ENCODE measurements at places on chromosomes 3 and 15.
A peak's percentile ranks its signal among the peaks of the same experiment; 100 is the strongest.

GRCh38 chr15:28878209-28878608 lies 7.6 kb upstream of the APBA2 start:
- no peak overlapping the region for H3K4me3 ChIP-seq
- no peaks in the 10 kb centered on the region for H3K27me3 ChIP-seq
- DNase-seq, result no peak
- H3K36me3 ChIP-seq, result no peaks in the 10 kb centered on the region
- H3K4me1 ChIP-seq, result no peaks in the 10 kb centered on the region

- no peaks in the 10 kb centered on the region for H3K4me1 ChIP-seq
- no peak for DNase-seq
- no peaks in the 10 kb centered on the region for H3K27me3 ChIP-seq
- H3K27ac ChIP-seq, result no peak overlapping the region
Measured at GRCh38 chr3:141129049-141129448, 77.9 kb downstream of the SPSB4 start.

- no peak for DNase-seq
- H3K4me1 ChIP-seq, result peaks cover 10% of the 10 kb centered on the region
- no peaks in the 10 kb centered on the region for H3K36me3 ChIP-seq
Measured at GRCh38 chr3:150744041-150744918, 18.7 kb downstream of the SIAH2 start.

DNA sequence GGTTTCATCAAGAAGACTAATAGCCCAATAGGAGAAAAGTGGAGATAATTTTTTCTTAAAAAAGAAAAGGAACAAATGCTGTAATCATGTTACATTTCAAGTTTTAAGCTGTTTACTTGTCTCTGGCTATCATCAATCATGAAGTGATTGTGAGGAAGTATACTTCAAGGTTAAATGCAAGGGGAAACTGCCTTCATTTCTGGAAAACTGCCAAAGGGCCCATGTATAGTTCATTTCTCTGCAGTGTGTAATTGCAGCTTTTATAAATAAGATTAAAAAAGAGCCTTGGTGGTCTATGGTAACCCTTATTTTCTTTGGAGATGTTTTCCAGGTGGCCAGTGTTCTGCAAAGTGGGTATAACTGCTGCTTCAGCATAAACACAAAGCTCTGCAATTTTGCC lies 101.9 kb downstream of the GRM7 start:
- no peaks in the 10 kb centered on the region for H3K4me1 ChIP-seq
- no peak overlapping the region for H3K4me3 ChIP-seq
- H3K36me3 ChIP-seq, result no peaks in the 10 kb centered on the region
- DNase-seq, result no peak
- H3K27ac ChIP-seq, result no peak overlapping the region

- H3K27ac ChIP-seq, result no peak overlapping the region
- no peaks in the 10 kb centered on the region for H3K4me1 ChIP-seq
- H3K27me3 ChIP-seq, result no peaks in the 10 kb centered on the region
- no peak overlapping the region for H3K4me3 ChIP-seq
Measured at GRCh38 chr3:5497497-5497896, 310.0 kb downstream of the EDEM1 start.

GRCh38 chr15:81888748-81889484 lies 156.9 kb downstream of the MEX3B start:
- no peaks in the 10 kb centered on the region for H3K27me3 ChIP-seq
- no peak overlapping the region for H3K27ac ChIP-seq
- no peaks in the 10 kb centered on the region for H3K4me1 ChIP-seq
- H3K36me3 ChIP-seq, result no peaks in the 10 kb centered on the region
- no peak for DNase-seq
- no peak overlapping the region for H3K4me3 ChIP-seq

- DNase-seq, result peak; percentile 96
- no peaks in the 10 kb centered on the region for H3K4me1 ChIP-seq
- H3K36me3 ChIP-seq, result no peaks in the 10 kb centered on the region
- H3K27me3 ChIP-seq, result no peaks in the 10 kb centered on the region
Measured at GRCh38 chr3:125519678-125520562, at the start of gene SNX4. TSS of gene SNX4 (minus strand) at chr3:125520202. CDS start at chr3:125520172, 30 bp downstream.

DNA sequence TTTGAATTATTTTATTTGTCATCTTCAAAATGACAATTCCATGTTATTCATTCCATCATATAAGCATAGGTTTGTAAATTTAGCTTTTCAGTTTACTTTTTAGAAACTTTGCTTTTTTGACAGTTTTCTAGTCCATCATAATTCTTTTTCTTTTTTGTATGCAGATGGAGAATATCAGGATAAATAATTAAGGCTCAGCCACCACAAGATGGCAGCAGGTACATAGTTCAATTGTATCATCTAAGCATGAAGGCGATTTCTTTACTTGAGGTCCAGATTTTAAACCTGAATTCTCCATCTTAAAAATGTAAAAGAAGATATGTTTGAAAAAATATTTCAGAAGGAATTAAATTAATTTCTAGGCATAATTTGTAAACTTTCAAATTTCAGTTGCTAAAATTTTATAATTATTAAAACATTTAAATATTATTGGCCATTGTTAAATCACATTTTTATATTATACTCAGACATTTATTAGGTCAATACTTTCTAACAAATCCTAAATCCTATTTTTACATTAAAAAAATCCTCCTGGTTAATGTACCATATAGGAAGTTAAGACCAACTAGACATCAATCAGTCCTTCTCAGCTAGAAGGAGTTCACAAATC lies 15.1 kb downstream of the PLSCR5 start:
- H3K4me1 ChIP-seq, result 0 out of 2 replicates have a peak, but pooled peaks cover 2% of the 10 kb centered on the region
- H3K4me3 ChIP-seq, result no peak overlapping the region
- no peaks in the 10 kb centered on the region for H3K27me3 ChIP-seq
- no peaks in the 10 kb centered on the region for H3K36me3 ChIP-seq

GRCh38 chr3:125511420-125512118 lies 8.4 kb downstream of the SNX4 start:
- H3K4me1 ChIP-seq, result no peaks in the 10 kb centered on the region
- H3K27me3 ChIP-seq, result no peaks in the 10 kb centered on the region

DNA sequence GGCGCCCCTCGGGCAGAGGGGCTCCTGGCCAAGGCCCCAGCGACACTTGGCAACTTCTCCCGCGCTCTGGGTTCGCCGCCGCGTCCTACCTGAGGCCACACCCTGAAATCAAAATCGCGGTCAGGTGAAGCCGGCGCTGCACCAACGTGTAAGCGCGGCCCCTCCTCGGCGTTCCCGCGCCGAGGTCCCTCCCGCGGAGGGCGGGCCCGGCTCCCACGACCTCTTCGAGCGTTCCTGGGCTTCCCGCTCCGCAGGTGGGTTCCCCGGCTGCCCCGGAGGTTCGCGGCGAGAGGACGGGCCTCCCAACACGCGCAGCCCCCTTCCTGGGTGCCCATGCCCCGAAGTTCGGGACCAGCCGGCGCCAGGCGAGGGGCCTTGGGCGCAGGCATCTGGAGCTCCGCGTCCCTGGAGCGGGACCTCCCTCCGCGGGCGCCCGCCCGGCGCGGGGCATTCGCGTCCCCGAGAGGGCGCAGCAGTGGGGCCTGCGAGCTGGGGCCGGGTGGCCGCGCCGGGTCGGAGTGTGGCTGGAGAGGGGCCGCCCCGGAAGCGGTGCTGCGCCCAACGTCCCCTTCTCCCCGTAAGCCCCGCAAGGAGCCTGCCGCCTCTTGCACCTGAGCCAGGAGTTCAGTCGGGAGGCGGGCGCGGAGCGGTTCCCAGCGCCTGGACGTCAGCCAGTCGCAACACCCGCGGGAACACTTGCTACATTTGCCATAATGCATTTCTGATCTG lies 13.7 kb downstream of the PAK6 start:
- H3K4me1 ChIP-seq, result peaks cover 17% of the 10 kb centered on the region
- H3K27ac ChIP-seq, result peak overlapping the region; percentile 56
- no peaks in the 10 kb centered on the region for H3K27me3 ChIP-seq
- peak overlapping the region; percentile 58 for H3K4me3 ChIP-seq
- peak; percentile 69 for DNase-seq

GRCh38 chr3:11690863-11691766 lies 47.4 kb upstream of the VGLL4 start:
- H3K4me1 ChIP-seq, result peaks cover 14% of the 10 kb centered on the region
- H3K4me3 ChIP-seq, result no peak overlapping the region
- peak overlapping the region; percentile 70 for H3K27ac ChIP-seq
- DNase-seq, result no peak

DNA sequence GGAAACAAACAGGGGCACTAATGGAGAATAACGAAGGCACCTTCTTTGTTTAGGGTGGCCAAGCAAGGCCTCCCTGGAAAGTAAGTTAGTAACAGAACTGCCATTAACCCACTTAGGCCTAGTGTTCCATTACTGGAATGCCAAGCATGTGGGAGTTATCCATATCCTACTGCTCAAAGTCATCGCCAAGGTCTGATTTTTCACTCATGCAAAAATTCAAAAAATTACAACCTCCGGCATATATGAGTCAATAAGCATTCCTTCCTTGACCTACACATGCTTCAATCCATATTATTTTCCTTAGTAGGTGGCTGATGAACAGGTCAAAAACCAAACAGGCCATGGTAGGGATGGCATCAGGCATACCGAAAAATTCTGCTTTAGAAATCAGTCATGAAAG lies 1097.2 kb downstream of the FHIT start:
- no peak for DNase-seq
- no peak overlapping the region for H3K27ac ChIP-seq
- no peaks in the 10 kb centered on the region for H3K27me3 ChIP-seq
- no peaks in the 10 kb centered on the region for H3K36me3 ChIP-seq
- no peak overlapping the region for H3K4me3 ChIP-seq

- H3K4me1 ChIP-seq, result peaks cover 85% of the 10 kb centered on the region
- peak overlapping the region; percentile 38 for H3K4me3 ChIP-seq
- no peaks in the 10 kb centered on the region for H3K36me3 ChIP-seq
- H3K27me3 ChIP-seq, result no peaks in the 10 kb centered on the region
Measured at GRCh38 chr15:88989578-88989977, 76.4 kb upstream of the MFGE8 start.

DNA sequence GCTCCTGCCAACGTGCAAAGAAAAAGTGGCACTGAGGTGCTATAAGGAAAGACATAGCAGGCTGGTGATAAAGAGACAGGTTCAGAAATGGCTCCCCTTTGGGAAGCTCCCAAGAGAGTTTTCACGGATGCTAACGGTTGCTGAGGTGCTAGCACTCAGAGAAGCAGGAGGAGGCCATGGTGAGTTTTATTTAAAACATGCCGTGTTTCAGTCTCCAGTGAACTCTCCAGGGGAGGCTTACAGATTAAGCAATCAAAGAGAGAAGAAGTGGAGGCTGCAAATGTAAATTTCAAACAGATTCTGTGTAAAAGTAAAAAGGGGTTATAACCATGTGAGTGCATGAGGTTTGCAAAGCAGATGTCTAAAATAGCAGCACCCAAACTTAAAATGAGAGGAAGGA lies 346.2 kb downstream of the NTRK3 start:
- H3K4me3 ChIP-seq, result no peak overlapping the region
- no peak overlapping the region for H3K27ac ChIP-seq
- H3K4me1 ChIP-seq, result no peaks in the 10 kb centered on the region

DNA sequence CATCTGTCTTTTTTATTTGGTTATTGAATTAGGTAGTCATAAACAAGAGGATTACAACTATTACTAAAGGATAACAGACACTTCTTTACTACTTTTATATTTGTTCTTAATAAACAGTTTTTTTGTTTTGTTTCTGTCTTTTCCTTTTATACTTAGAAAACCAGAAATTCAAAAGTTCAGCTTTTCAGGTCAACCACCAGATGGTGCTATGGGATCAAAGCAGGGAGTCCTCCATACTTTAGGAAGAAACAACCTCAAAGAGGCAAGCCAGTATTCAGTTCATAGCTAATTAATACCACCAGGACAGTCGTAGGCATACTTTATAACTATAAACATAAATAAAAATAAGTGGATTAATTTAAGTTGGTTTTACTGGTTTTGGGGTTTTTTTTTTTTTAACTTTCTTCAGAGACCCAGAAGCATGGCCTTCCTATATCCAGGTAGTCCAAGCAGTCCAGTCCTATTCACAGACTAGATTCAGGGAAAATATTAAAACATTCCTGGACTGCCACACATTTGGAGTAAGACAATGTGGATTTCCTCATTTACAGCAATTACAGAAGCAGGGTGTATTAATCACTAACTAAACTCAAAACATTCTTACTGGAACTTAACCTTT lies 16.0 kb upstream of the EID1 start:
- H3K27me3 ChIP-seq, result no peaks in the 10 kb centered on the region
- no peaks in the 10 kb centered on the region for H3K4me1 ChIP-seq
- no peak overlapping the region for H3K27ac ChIP-seq
- DNase-seq, result peak; percentile 37
- H3K4me3 ChIP-seq, result no peak overlapping the region

DNA sequence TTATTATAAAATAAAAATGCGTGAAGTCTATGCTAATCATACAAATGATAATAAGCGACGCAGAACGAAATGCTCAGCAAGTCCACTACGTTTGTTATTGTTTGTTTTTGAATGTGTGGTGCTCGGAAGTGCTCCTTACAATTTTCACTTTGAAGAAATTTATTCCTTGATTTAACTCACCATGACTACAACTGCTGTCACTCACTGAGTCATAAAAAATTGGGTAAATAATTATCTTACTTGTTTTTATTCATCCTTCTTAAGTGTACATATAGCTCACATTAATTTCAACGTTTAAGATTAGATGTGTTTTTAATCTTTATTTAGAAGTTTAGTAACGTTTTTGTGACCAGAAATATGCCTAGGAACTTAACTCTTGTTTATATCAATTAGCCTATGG lies 66.7 kb upstream of the NANOGP8 start:
- no peak overlapping the region for H3K27ac ChIP-seq
- H3K36me3 ChIP-seq, result no peaks in the 10 kb centered on the region
- no peak overlapping the region for H3K4me3 ChIP-seq
- DNase-seq, result no peak
- H3K4me1 ChIP-seq, result no peaks in the 10 kb centered on the region

DNA sequence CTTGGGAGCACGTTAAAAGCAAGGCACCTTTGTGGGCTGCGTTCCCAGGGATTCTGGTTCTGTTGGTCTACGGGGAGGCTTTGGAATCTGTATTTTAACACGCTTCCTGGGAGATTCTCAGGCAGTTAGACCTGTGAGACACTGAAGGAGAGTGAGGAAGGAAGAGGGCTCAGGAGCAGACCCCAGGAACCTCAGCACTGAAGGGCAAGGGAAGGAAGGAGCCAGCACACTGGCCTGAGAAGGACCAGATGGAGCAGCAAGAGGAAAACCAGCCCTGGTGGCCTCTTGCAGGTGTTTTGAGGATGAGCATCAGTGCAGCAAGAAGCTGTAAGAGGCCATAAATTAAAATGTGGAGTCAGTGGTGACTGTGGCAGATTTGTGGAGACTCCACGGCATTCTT lies 146.7 kb downstream of the RPLP1 start:
- no peak overlapping the region for H3K27ac ChIP-seq
- no peaks in the 10 kb centered on the region for H3K36me3 ChIP-seq
- H3K4me3 ChIP-seq, result no peak overlapping the region
- H3K4me1 ChIP-seq, result peaks cover 13% of the 10 kb centered on the region
- 0 out of 2 replicates have a peak, but pooled peaks cover 3% of the 10 kb centered on the region for H3K27me3 ChIP-seq
- no peak for DNase-seq

DNA sequence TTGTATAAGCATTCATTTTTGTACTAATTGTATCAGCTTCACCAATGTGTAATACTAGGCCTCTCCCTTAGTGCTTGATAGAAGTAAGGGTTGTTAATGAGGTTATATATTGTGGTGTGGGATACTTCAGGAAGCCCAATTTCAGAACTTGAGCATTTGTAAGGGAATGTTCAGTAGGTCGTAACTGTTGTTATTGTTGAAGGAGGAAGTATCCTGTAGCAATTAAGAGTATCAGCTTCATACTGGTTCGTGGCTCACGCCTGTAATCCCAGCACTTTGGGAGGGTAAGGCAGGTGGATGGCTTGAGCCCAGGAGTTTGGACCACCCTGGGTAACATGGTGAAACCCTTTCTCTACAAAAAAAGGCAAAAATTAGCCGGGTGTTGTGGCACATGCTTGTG lies 30.6 kb downstream of the IQGAP1 start:
- no peaks in the 10 kb centered on the region for H3K27me3 ChIP-seq
- H3K36me3 ChIP-seq, result no peaks in the 10 kb centered on the region
- H3K4me3 ChIP-seq, result no peak overlapping the region

GRCh38 chr3:112390783-112391641 lies 58.1 kb downstream of the CD200 start:
- no peaks in the 10 kb centered on the region for H3K36me3 ChIP-seq
- H3K4me1 ChIP-seq, result peaks cover 25% of the 10 kb centered on the region
- H3K27me3 ChIP-seq, result no peaks in the 10 kb centered on the region

Data from Caco-2 (cell line).